ENCODE measurements at places on chromosomes 16 and 17.

- no peak for DNase-seq
Measured at GRCh38 chr17:49024523-49024922, 27.3 kb downstream of the IGF2BP1 start.

GRCh38 chr17:72301887-72302286 lies 181.1 kb downstream of the SOX9 start:
- no peak for DNase-seq

DNA sequence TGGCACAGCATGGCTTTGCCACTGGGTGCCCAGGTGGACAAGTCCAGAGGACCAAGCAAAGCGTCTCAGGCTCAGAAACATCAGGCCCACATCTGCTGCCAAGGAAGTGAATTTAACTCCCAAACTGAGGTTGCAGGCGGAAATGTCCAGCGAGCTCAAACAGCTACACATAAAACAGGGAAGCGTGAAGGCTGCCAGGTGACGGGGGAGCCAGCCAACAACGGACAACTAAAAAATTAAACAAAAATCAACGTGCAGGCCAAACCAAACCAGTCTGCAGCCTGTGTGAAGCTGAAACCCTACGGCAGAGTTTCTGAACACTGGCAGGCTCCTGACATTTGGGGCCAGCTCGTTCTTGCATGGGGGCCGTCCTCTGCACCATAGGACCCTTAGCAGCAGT lies 2.5 kb downstream of the TK1 start:
- DNase-seq: no peak

DNA sequence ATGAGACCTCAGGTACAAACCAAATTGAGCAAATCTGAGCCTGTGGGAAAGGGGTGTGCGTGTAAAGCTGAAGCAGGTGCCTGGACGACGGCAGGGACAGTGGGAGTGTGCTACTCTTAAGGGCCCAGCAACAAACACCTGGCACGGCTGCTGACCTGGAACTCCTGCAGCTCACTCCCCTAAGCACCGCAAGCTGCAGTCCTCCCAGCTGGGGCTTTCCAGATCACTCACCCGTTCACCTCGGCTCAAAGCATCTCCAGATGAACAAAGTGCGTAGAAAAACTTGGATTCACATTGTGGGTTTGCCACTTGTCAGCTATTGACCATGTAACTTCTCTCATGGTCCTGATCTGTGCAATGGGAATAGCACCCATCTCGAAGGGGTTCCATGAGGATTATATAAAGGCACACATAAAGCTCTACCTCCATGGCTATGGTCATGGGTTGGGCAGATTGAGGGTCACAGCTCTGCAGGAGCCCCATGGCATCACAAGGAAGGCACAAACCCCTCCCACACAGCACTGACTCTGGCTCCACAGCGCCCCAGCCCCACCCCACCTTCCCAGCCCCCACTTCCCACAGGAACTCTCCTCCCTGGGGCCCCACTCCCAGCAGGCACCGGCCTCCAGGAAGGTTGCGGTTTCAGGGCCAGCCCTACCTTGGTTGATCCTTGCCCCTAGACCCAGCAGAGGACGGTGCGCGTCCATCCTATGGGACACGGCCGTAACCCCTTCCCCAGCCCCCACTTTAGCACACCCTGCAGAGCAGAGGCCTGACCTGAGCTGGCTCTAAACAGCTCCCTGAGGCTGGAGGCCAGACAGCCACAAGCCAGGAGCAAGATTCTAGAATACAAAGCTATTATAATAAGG lies 21.9 kb downstream of the ST3GAL2 start:
- no peak for DNase-seq

GRCh38 chr16:85018529-85019236 lies 7.3 kb upstream of the ZDHHC7 start:
- DNase-seq: no peak

GRCh38 chr17:63961355-63962212 lies 11.1 kb downstream of the SCN4A start:
- DNase-seq: peak; percentile 74

- DNase-seq: peak; percentile 74
Measured at GRCh38 chr17:59425085-59425931, 93.9 kb downstream of the YPEL2 start.

DNA sequence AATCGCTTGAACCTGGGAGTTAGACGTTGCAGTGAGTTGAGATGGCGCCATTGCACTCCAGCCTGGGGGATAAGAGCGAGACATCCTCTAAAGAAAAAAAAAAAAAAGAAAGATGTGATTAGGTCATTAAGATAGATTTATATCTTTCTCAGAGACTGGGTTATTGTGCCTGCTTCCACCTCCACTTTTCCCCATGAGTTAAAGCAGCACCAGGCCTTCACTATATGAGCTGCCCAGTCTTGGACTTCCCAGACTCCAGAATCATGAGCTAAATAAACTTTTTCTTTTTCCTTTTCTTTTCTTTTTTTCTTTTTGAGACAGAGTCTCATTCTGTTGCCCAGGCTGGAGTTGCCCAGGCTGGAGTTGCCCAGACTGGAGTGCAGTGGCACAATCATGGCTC lies 19.4 kb upstream of the CDH1 start:
- no peak for DNase-seq

DNA sequence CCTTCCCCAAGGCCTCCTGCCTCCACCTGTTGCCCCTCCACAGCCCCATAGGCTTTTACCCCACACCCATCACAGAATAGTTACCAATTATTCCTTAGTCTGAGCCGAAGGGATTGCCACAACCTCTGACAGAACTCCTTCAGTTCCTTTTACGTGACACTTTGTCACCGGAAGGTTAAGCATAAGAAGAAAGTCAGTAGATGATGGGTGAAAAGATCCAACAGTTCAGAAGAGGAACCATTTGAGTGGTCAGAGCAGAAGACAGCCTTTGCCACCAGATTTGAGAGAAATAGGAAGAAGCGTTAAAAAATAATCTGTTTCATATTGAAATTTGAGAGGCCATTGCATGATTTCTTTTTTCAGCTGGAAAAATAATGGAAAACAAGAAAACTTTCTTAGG lies 1.2 kb downstream of the SRR start:
- DNase-seq: no peak
